ENCODE measurements at places on chromosomes 7 and 10.

GRCh38 chr7:115676080-115676479 is 354.5 kb downstream of the TFEC start:
- DNase-seq, result peak; percentile 59

- DNase-seq, result peak; percentile 61
These were observed 15.0 kb downstream of the PDLIM1 start for GRCh38 chr10:95275726-95276366.

DNA sequence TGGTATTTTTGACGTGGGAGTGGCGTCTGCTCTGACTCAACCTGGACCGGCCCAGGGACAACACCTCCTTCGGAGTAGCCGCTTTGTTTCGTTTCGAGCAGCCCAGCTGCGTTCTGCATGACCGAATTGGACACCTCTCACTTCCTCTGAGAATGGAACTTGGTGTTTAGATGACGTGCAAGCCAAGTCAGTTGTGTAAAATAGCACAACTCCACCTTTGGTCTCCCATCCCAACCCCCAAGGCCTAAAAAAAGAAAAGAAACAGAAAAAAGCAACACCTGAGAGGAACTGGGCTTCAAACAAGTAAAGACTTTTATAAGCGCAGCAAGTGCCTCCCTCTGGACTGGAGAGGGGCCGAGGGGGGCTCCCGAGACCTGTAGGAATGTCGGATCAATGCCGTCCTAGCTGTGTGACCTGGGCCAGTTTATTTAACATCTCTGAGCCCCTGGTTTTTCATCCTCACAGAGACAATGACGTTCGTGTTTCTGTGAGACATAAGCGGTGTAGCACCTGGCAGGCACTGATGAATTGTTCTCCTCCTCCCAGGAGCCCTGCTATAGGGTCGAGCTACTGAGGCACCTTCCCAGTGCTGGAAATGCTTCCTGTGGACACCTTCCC is 52.0 kb upstream of the SMNDC1 start:
- peak; percentile 84 for DNase-seq

GRCh38 chr7:80134536-80135308 is at the start of gene GNAI1:
Gene GNAI1 (plus strand): TSS chr7:80134831. CDS start chr7:80135161, 330 bp downstream.
- peak; percentile 93 for DNase-seq

- DNase-seq, result no peak
These were observed 204.5 kb downstream of the TRIL start for GRCh38 chr7:28753613-28754012.

- DNase-seq, result no peak
These were observed 247.2 kb upstream of the IGFBP3 start for GRCh38 chr7:46168231-46168630.

DNA sequence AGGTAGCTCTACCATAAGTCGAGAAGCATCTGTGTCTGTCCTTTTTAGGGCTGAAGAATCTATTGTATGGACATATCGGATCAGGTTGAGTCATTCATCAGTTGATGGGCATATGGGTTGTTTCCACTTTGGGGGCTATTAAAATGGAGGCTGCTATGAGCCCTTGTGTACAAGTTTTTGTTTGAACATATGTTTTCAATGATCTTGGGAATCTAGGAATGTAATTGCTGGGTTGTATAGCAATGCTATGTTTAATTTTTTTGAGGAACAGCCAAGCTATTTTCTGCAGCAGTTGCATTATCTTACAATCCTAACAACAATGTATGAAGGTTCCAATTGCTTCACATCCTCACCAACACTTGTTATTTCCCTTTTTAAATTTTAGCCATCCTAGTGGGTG is 46.4 kb upstream of the HABP2 start:
- DNase-seq, result no peak

DNA sequence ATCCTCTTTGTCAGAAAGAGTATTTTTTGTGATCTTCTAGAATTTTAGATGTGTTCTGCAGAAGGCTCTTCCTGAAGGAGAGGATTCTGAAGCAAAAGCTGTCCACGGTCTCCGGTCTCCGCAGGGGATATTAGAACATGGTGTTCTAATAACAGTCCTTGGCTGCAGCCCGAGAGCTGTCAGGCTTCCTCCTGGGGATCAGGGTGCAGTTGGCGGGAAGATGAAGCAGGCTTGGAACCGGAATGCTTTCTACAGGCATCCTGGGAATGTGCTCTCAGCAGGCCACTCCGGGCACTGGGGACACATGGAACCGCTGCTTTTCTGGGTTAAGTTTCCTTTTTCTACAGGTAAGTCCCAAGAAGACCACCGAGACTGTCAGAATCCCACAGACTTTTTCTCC is 118.6 kb upstream of the PARD3 start:
- peak; percentile 33 for DNase-seq

GRCh38 chr7:97351488-97351887 is 234.0 kb downstream of the SDHAF3 start:
- no peak for DNase-seq

- DNase-seq, result no peak
These were observed 33.6 kb downstream of the WAC start for GRCh38 chr10:28566458-28567015.

DNA sequence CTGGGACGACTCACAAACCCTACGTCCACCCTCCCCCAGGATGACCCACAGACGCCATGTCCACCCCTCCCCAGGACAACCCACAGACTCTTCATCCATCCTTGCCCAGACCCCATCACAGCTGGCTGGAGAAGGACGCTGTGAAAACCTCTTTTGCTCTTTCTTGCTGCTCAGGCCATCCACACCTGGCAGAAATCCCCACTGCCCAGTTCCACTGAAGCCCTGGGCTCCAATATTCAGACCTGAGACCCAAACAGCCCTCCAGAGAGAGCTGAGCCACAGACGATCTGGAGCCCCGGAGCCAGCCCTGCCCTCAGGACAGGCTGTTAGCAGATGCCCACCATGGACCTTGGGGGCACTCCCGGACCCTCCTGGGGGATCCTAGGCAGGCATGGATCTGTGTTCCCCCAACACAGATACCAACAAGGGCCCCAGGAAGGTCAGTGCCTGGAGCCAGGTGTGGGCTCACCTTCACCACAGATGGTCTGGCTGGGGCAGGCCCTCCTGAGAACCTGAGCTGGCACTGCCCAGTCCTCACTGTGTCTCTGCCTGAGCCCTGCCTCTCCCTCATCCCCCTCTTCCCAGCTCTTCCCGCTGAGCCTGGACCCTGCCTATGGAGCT is 226.2 kb downstream of the PTPRN2 start:
- no peak for DNase-seq

GRCh38 chr10:32923849-32924248 is 34.2 kb downstream of the ITGB1 start:
- no peak for DNase-seq

- DNase-seq, result no peak
These were observed 113.3 kb downstream of the GLI3 start for GRCh38 chr7:42123716-42124115.

GRCh38 chr7:83321011-83321410 is 158.3 kb upstream of the PCLO start:
- no peak for DNase-seq

DNA sequence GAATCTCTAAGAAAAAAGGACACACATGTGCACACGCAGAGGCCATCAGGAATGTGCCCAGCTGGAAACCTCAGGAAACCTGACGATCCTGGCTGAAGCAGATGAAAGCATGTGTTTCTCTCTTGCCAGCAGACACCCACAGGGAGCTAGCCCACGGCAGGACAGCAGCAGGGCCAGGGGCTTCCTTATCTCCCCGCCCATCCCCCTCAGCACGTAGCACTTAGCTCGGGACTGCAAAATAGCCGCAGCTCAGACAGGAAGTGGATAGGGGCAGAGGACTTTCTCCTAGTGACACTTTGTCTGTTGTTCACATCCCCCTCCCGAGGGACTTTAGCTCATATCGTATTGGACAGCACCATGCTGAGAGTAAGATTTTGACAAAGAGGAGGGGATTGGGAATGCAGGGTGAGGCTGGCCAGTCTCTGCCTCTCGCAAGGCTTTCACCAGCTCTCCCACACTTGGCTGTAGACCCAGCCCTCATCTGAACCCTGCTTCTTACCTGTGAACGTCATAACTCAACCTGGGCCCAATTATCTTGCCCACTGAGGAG is 63.8 kb downstream of the MKI67 start:
- no peak for DNase-seq

GRCh38 chr10:102119417-102120141 is 589 bp downstream of the LDB1 start:
- DNase-seq, result peak; percentile 88

DNA sequence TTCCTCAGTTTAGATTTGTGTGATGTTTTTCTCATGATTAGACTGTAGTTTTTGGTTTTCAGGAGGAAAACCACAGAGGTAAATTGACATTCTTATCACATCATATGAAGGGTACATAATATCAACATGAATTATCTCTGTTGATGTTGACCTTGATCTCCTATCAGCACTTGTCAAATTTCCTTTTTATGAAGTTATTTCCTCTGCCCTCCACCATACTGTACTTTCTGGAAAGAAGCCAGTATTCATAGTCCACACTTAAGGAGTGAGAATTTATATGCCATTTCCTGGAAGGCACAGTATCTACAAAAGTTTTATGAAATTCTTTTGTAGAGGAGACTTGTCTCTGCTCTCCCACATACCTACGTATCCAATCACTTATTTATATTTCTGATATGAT is 807.2 kb upstream of the MBL2 start:
- DNase-seq, result no peak

- no peak for DNase-seq
These were observed 42.1 kb downstream of the MDH2 start for GRCh38 chr7:76089865-76090475.

GRCh38 chr7:13189668-13190067 is 502.2 kb downstream of the ARL4A start:
- DNase-seq, result no peak

GRCh38 chr10:132300582-132300981 is 7.2 kb downstream of the STK32C start:
- no peak for DNase-seq

DNA sequence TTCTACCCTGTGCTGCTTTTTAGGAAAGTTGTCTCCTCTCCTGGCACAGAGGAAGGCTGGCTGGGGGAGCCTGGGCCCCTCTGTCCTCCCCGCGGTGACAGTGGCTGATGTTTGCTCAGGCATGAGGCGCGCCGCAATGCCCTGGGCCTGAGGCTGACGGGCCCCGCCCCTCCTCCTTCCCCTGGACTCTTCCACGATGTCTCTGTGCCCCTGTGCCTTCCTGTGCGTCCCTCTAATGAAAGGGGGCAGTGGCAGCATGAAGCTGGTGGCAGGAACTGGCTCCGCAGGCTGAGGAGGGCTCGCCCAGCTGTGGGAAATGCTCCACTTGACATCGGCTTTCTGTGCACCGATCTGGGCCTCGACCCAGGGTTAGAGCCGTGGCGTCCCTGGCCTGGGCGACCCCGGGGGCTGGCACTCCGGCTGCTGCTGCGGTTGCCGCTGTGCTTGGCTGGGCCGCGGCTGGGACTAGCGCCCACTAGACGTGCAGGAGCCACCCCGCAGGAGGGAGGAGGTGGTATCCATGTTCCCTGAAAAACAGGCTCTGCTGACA is 67.9 kb downstream of the ZNF680 start:
- DNase-seq, result peak; percentile 34

- DNase-seq, result peak; percentile 37
These were observed 31.5 kb downstream of the MBL2 start for GRCh38 chr10:52740913-52741675.

All from astrocyte of the hippocampus (primary cell).